Activated T-cell treated with anti-CD3 and anti-CD28 coated beads, Interleukin-2, amount 50 U/mL, for 4 hours (primary cell): ENCODE measurements at places on chromosomes 6 and 20.
A peak's percentile ranks its signal among the peaks of the same experiment; 100 is the strongest.

GRCh38 chr6:150599199-150600009, at the start of gene PLEKHG1:
Gene PLEKHG1, plus strand, starts transcription at chr6:150599885. Its CDS starts 133,797 bp downstream, at chr6:150733682.
- peak; percentile 30 for DNase-seq

GRCh38 chr6:37821446-37821845, 1.9 kb downstream of the ZFAND3 start:
- DNase-seq = no peak

- DNase-seq = no peak
Measured at GRCh38 chr6:11918739-11919605, 93.1 kb upstream of the HIVEP1 start.

DNA sequence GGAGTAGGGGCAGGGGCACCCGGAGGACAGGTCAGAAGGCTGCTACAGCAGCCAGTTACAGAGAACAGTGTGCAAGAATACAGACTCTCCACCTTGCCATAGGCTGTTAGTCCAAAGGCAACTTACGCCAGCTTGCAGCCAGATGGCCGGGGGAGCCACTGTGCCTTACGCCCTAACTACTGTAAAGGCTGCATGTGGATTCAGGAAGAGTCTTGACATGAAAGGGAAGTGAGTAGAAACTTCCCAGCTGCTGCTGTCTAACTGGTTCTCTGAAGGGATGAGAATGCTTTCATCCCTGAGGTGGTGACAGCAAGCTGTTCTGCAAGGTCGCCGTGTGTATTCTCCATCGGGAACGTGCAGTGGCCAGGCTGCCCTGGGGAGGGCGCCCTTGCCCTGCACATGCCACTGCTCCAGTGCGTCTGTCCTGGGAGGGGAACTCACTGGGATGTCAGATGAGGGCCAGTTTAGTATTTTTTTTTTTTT, 46.1 kb downstream of the LYRM4 start:
- DNase-seq = no peak

DNA sequence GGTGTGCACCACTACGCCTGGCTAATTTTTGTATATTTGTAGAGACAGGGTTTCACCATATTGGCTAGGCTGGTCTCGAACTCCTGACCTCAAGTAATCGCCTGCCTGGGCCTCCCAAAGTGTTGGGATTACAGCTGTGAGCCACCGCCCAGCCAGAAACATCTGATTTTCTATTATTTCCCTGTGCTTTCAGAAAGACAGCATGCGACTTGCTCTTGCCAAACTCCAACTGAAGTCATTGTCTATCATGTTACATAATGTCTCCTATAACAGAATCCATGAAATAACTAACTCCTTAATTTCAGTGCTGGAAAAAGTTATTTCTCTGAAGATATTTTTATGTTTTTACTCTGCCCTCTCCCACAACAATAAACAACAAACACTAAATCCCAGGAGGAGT, 8.5 kb downstream of the RMND1 start:
- DNase-seq = no peak

- no peak for DNase-seq
Measured at GRCh38 chr6:5547556-5547955, 286.2 kb downstream of the FARS2 start.

DNA sequence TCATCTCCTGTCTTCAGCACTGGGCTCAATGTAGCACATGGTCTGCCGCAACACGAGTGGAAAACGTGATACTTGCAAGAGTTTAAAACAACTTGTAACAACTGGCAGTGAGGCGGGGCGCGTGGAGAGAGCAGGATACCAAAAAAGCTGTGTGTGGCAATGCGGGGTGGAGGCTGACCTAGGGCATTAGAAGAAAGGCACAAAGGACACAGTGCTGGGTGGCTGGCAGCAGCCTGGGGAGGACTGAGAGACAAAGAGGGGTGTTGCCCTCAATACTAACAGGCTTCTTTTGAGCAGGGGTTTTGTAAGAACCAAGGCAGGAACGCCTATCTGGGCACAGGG, 1.5 kb upstream of the GFOD1 start:
- no peak for DNase-seq

DNA sequence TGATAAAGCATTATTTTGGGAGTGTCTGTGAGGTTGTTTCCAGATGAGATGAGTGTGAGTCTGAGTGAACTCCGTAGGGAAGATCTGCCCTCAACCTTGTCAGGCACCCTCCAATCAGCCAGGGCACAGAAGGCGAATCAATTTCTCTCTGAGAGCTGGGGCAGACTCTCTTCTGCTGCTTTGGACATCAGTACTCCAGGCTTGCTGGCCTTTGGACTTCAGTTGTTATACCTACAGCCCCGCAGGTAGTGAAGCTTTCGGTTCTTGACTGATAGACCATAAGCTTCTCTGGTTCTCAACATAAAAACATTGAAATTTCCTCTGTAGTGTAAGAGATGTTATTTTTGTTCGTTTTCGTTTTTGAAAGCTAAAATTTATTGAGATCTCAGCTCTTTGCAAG, 71.4 kb downstream of the MAFB start:
- no peak for DNase-seq

- DNase-seq = peak; percentile 44
Measured at GRCh38 chr20:43914311-43915210, at the start of gene TOX2. Gene TOX2, plus strand, starts transcription at chr20:43914852. Its CDS starts 40 bp downstream, at chr20:43914892.

- peak; percentile 46 for DNase-seq
Measured at GRCh38 chr6:14660806-14661579, 543.4 kb downstream of the CD83 start.

DNA sequence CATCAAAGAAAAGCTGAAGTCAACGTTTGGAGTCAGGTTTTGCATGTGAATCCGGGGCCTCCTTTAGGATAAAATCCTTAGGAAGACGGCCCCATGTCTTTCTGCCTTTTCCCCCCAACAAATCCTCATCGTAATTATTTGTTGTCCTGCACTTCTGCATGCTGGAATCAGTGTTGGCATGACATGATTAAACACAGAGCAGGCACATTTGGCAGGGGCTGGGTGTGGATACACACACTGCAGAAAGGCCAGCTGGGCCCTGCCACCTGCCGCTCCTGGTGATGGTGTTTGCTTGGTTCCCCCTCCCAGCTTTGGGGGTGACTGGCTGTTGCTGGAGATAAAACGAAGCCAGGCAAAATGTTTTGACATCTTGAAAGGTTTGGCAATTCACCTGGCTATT, 46.3 kb upstream of the FOXA2 start:
- no peak for DNase-seq

GRCh38 chr20:64058536-64058935, 4.5 kb upstream of the TCEA2 start:
- no peak for DNase-seq

- no peak for DNase-seq
Measured at GRCh38 chr6:19632230-19632629, 204.9 kb upstream of the ID4 start.

GRCh38 chr6:34207695-34208443, 28.8 kb upstream of the HMGA1 start:
- no peak for DNase-seq

DNA sequence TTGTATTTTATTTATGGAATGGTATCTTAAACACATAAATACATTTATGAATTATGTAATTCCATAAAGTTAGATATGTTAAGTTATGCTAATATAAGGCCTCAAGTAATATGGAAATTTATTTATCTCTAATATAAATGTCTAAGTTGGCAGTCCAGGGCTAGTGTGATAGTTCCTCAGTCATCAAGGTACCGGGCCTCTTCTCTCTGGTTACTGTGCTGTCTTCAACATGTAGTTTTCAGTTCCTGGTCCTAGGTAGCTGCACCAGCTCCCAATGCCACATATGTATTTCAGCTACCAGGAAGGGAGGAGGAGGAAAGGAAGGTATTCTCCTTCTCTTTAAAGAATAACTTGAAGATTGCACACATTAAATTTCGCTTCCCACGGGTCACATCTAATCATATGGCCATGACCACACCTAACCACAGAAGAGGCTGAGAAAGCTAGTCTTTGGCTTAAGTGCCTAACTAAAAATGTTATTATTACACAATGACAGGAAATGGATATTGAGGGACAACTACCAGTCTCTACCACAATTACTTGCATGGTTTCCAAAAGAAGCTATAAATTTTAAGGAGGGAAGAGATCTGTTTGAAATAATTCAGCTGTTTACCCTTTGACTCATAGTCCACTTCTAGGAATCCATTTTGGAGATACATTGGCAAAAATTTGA, 68.6 kb downstream of the BCKDHB start:
- no peak for DNase-seq

- DNase-seq = no peak
Measured at GRCh38 chr20:40506537-40506939, 182.5 kb downstream of the MAFB start.

- no peak for DNase-seq
Measured at GRCh38 chr20:48120120-48120519, 334.8 kb upstream of the SULF2 start.

- DNase-seq = no peak
Measured at GRCh38 chr20:45883100-45883469, 2.1 kb downstream of the ZSWIM1 start.

DNA sequence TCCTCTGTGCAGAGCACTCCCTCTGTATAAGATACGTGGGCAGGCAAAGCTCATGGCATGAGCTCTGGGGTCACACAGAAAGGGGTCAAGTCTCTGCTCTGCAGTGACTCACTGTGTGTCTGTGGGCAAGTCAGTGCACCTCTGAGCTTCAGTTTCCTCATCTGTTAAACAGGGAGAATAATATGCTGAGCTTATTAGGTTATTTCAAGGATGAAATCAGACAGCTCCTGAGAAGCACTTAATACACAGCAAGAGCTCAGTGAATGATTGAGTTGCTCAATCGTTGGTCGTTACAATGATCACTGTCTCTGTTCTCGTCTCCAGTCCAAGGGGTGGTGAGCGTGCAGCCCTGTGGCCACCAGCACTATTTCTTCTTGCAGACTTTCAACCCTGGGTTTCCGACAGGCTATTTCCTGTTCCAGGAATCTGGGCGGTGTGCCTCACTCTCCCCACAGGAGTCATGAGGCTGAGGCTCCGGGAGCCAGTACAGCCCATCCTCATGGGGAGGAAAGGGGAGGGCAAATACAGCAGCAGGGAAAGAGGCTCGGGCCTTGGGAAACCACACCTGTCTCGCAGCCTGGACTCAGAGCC, 28.9 kb downstream of the KIAA1755 start:
- DNase-seq = no peak

DNA sequence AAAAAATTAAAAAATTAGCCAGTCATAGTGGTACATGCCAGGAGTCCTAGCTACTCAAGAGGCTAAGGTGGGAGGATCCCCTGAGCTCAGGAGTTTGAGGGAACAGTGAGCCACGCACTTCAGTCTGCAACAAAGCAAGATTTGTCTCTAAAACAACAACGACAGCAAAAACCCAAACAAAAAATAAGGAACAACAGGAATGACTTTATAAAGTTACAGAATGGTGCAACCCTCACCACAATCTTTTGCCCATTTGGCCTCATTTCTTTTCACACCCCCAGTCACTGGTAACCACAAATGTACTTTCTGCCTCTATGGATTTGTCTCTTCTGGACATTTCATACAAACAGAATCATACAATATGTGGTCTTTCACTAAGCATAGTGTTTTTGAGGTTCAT, 16.7 kb upstream of the ZFAND3 start:
- no peak for DNase-seq

DNA sequence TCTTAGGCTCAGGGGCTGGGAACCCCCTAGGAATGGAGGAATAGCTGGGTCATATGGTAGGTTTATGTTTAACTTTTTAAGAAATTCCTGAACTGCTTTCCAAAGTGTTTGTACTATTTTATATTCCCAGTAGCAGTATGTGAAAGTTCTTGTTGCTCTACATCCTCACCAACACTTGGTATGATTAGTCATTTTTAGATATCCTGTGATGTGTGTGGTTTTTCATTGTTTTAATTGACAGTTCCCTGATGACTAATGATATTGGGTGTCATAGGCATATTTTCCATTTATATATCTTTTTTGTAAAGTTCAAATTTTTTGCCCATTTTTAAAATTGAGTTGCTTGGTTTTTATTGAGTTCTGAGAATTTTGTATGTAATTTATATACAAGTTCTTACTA, 72.3 kb downstream of the SLC16A10 start:
- no peak for DNase-seq

- no peak for DNase-seq
Measured at GRCh38 chr6:5181510-5182317, 79.0 kb downstream of the LYRM4 start.

- DNase-seq = no peak
Measured at GRCh38 chr6:46921731-46922130, at the start of gene ADGRF5. Gene ADGRF5, minus strand, starts transcription at chr6:46921938. Its CDS starts 15,176 bp downstream, at chr6:46906762.

DNA sequence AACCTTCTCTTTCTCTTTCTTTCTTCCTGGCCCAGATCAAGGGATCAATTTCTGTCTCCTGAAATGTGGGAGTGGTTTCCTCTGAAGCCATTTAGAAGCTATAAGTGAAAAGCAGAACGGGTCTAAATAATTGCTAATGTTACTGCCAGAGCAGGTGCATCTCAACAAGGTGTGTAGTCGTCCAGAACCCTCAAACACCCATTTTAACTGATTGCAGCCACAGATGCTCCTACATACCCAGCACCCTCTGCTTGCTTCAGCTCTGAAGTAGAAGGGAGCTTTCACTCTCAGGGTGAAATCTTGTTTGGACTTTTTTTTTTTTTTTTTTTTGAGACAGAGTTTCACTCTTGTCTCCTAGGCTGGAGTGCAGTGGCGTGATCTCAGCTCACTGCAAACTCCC, 592.1 kb upstream of the ARID1B start:
- DNase-seq = no peak

- DNase-seq = no peak
Measured at GRCh38 chr6:31865205-31866118, 2.8 kb upstream of the NEU1 start.

DNA sequence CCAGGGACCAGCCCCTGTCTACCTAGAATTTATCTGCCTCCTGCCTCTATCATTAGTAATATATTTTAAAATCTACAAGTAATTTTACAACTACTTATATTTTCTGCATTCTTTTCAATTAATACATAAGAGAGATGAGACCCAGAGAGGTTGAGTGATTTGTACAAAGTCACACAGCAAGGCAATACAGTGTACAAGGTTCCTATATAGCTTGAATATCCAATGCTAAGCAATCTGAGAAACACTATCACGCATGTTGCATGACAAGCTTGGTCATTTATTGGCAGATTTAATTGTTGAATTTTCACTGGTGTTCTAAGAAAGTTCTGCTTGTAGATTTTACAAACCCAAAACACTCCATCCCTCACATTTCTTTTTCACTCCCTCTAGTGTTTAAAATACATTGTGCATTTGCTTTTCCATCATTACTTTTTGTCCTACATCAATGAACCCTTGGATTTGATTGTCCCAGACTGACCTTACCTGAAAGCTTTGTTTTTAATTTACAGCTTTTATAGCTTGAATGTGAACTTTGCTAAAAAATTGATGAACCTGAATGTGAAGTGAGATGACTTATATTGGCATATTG, 520.9 kb upstream of the CITED2 start:
- DNase-seq = no peak

DNA sequence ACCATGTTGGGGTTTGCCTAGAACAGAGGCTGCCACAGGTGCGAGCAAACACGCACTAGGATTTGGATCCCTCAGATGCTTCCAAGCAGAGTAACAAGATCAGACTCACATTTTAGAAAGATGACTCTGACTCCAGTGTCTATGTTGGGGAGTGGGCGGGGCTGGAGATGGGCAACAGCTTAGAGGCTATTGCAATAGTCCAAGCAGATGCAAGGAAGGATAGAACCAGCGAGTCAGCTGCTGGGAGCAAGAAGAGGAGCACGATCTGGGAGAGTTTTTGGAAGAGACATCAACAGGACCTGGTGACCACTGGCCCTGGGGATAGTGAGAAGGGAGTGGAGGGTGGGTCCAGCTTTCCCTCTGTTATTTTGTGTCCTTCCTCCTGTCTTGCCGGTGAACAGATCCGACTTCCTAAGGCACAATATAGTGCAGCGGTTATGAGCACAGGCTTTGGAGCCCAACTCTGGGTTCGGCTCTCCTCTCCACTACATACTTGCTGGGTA, 52.7 kb downstream of the FGD2 start:
- DNase-seq = no peak

- DNase-seq = no peak
Measured at GRCh38 chr6:157953580-157954091, 28.0 kb upstream of the SYNJ2 start.
